ENCODE measurements at places on chromosomes 16 and 17. TPM values are rescaled to one million over a fixed set of nuclear protein-coding genes. Genes with fewer than 3 reads are reported as not detected.
A peak's percentile ranks its signal among the peaks of the same experiment; 100 is the strongest.

DNA sequence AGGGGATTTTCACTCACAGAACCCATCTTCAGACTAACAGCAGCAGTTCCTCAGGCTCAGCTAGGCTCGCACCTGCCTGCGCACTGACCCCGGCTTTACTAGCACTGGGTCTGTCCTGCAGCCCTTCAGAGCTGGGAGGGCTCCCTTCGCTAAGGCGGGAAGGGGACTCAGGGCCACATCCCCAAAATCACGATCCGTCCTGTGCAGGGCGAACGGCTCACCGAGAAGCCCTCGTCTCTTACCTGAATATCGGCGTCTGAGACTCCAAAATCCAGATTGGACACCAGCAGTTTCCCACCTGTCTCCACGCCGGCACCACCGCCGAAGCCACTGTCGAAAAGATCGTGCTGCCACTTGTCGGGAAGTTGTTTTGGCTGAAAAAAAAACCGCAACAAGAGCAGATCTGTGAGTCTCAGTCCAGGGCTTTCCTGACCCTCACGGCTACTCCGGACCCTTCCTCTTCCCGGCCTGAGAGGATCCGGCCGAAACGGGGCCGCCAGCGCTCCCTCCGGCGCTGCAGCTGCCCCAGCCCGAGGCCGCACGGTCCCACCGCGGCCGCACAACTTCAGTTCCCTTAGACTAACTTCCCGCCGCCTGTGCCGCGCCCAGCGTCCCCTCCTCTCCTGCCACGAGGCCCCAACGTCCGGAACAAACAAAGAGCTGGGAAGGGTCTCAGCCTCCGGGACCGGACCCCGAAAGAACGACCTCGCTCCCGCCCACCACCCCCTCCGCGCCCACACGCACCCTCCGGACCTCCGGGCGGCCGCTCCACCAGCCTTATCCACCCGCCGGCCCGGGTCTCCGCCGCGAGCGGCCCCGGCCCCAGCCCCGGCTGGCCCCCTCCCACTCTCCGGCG is 711 bp downstream of the ALYREF start:
- peak; percentile 51 for DNase-seq

DNA sequence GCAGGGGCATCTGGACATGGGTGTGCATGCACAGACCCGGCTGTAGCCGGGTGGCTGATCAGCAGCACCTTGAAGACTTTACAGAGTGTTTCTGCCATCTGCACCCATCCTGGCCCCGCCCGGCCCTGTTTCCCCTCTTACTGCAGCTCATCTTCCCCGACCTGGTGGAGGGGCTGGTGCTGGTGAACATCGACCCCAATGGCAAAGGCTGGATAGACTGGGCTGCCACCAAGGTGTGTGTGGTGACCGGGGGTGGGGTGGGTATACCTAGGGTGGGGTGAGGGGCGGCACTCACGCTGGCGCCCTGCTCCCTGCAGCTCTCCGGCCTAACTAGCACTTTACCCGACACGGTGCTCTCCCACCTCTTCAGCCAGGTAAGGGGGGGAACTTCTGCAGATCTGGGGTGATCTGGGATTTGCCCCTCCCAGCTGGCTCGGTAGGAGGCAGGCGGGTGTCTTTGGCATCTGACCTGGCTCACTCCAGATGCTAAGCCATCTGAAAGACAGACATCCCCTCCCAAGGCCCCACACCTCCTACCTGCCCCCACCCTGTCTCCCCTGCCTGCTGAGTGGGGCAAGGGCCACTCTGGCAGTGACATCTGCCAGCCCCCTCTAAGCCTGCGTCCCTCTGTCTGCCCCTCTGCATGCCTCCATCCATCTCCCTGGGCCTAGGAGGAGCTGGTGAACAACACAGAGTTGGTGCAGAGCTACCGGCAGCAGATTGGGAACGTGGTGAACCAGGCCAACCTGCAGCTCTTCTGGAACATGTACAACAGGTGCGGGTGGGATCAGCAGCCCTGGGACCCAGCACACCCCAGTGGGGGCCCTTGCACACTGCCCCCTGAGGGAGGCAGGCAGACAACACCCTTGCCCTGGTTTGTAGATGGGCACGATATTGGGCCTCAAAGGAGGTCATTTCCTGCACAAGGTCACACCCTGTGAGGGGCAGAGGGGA is 6.6 kb downstream of the NDRG4 start:
- DNase-seq, result no peak

- peak; percentile 30 for DNase-seq
These were observed 1.5 kb upstream of the FAAP100 start for GRCh38 chr17:81553616-81554181.

DNA sequence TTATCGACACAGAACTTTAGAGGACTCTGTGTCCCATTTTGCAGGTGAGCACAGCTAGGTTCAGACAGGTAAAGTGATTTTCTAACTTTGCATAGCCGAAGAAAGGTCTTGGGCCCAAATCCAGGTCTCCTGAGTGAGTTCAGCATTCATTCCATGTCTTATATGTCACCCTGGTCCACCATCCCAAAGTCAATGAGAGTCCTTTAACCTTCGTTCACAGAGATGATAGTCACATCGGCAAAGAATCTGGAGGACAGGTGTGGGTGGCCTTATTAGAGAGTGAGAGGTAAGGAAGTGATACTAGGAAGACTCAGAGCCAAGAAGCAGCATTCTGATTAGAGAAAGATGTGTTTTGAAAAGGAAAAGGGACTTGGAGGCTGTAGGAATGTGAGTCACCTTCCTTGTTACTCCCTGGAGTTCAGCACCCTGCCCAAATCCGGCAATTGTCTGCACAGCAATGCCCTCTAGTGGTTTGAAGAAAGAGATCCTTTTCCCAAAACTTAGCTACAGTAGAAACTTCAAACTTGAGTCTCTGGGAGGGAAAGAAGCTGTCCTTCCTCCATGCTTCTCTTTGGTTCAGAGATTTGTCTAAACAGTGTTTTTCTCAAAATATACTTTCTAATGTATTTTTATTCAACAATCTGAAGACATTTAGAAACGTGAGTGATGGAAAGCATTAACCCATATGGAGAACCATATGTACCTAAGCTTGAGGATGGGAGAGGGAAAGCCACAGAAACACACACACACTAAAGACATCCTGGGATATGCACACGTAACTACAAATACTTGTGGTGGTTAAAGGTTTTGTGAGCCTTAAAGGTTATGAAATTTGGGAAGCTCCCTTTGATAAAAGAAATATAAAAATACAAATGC is 96.4 kb upstream of the SHISA6 start:
- peak; percentile 20 for DNase-seq

DNA sequence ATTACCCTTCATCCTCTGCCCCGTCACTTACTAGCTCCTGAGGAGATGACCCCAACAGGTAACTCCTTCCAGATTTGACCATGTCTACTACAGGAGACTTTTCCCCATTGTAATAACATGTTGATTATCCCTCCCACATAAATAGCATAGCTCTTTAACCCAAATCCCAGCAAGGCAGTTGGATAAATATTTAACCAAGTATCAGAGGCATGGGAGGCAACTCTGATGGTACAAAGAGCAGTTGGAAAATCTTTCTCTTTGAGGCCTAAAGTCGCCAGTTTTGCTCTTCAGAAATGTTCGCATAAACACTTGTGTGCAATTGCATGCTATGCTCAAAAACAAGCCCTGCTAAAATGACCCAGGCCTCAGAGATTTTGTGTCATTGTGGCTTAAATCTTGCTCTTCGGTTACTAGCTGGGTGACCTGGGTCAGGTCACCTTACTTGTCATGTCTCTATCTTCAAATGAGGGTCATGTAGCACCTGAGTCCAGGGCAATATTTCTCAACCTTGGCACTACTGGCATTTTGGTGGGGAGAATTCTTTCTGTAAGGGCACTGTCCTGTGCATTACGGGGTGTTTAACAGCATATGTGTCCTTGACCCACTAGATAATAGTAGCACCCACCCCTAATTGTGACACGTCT is 48.8 kb downstream of the HSD17B2 start:
- no peak for DNase-seq

DNA sequence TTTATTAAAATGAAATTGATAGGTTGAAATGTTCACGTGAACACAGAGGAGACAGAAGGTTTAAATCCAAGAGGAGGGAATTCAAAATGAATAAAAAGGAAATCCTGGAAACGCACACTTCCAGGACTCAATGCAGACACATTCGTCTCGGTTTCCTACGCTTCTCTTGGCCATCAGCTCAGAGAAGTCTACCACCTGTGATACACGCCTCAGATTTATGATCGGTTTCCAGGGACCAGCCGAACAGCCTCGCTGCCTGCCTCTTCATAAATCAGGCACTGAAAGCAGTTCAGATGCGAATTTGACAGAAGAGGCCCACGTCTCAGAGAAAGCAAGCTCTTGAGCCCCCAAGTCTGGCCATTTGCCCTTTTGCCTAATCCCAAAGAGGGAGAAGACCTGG is 125.5 kb upstream of the IRX3 start:
- no peak for DNase-seq

- no peak for DNase-seq
These were observed 27.6 kb downstream of the ELAC2 start for GRCh38 chr17:12990041-12990808.

DNA sequence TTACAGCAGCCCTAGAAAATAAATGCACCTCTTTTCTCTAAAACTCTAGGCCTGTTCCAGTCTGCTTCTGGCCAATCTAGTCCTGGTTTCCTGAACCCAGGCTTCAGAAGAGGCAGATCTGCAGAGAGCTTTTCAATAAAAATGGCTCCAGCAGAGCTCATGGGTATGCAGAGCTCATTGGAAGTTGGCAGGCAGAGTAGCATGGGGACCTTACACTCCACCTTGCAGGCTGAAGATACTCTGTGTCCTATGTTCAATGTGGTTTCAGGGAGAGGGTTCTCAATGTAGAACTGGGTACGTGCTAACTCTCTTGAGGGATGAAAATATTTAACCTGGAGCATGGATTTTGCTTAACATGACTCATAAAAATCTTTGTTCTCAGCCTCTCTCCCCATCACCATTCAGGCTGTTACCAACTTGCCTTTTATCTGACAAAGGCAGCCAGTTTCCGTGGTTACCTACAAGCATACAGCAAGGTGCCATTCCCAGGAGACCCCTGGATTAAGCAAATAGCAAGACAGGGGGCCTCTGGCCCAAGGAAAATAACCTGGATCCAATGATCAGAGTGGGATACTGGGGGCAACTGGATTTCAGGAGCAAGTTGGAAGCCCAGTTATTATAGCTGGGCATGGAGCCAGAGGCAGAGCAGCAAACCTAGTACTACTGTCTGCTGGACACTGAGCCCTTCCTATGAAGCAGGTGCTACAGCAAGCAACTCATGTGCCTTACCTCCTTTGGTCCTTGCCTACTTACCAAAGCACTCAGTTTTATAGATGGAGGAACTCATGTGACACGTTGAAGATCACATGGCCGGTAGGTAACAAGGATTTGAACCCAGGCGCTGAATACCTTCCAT is 98.2 kb upstream of the DHX40 start:
- no peak for DNase-seq

DNA sequence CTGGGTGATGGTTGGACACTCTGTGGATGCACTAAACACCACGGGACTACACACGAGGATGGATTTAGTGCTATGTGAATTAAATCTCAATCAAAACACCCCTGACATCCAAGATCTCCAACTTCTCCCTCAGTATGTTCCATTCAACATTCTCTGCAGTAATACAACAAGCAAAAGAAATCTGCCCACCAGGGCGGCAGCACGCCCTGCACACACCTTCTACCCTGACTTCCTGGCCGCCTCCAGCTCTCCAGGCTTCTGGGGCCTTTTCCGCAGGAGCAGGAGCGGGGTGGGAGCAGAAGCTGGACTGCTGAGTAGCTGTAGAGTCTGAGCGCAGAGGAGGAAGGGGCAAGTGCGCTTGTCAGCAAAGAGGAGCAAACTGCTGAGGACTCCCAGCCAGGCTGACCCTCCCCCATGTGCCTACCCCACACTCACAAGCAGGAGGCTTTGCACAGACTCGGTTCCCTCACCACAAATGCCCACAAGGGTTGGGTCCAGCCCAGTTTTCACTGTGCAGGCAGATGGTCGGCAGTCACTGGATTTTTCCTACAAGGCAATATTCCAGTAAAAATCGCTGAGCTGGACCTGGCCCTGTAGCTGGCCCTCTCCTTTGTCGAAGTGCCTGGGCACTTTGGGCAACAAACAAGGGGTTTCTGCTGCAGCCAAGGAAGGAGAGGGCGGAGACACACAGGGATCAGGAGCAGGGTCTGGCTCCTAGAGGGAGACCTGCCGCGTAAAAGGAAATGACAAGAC is 22.8 kb downstream of the ZDHHC7 start:
- no peak for DNase-seq

GRCh38 chr16:10045291-10045775 is 136.9 kb downstream of the GRIN2A start:
- DNase-seq, result no peak

DNA sequence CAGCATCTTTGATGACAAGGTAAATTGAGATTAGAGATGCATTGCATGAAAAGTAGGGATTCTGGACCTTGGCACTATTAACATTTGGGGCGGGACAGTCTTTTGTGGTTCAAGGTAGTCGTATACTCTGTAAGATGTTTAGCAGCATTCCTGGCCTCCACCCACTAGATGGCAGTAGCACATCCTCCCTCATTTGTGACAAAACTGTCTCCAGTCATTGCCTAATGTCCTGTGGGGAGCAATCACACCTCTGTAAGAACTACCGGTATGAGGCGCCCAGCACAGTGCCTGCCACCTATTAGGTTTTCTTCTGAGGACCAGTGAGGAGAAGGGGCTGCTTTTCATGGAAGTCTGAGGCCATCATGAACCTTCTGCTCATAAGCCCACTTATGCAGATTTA is 180.8 kb downstream of the RBFOX1 start:
- DNase-seq, result peak; percentile 38

DNA sequence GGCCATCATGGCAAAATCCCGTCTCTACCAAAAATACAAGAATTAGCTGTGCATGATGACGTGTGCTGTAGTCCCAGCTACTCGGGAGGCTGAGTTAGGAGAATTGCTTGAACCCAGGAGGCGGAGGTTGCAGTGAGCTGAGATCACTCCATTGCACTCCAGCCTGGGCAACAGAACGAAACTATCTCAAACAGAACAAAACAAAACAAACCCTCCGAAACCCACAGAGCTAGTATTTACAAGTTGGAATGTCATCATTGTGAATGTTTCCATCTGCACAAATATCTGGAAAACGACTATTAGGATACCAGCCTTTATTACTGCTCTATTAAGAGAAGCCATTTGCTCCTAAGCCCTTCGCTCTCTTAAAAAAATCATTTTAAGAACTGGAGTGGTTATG is 26.0 kb downstream of the SMARCE1 start:
- DNase-seq, result no peak

DNA sequence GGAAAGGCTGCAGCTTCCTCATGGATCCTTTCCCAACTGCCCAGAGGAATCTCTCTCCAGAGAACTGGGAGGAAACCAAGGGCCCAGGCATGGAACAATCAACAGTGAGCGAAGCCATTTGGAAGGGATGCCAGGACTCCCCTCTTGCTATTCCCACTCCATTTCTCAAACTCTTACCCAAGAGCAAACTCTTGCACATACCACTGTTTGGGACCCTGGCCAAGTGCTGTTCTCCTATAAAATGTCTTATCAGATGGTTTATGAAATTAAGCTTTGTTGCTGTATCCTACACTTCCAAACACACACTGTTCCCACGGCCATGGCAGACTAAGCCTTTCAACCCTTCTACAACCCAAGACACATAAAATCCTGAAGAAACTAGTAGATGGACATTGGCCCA is 48.3 kb upstream of the AXIN2 start:
- DNase-seq, result no peak

GRCh38 chr17:82963104-82963950 is 116.1 kb upstream of the METRNL start:
- peak; percentile 74 for DNase-seq

CCL8 gene
- not detected for total RNA-seq

TMEM238L gene
- not detected for total RNA-seq

BRIP1 gene
- 16.2 TPM for total RNA-seq

CMIP gene
- 40.3 TPM for total RNA-seq

ZMYND15 gene
- total RNA-seq, result 0.11 TPM

BCO1 gene
- not detected for total RNA-seq

Data from activated CD4-positive, alpha-beta T cell treated with anti-CD3 and anti-CD28 coated beads for 36 hours (primary cell).